Cortex of kidney (tissue), 1 donor: ENCODE measurements at places on chromosomes 11 and 22.

GRCh38 chr11:45189230-45189629 is 42.8 kb downstream of the PRDM11 start:
- DNase-seq = no peak

GRCh38 chr11:108131993-108132392 is 10.6 kb downstream of the ACAT1 start:
- no peak for DNase-seq

- DNase-seq = no peak
Measured at GRCh38 chr11:15907806-15908205, 448.5 kb downstream of the SOX6 start.

DNA sequence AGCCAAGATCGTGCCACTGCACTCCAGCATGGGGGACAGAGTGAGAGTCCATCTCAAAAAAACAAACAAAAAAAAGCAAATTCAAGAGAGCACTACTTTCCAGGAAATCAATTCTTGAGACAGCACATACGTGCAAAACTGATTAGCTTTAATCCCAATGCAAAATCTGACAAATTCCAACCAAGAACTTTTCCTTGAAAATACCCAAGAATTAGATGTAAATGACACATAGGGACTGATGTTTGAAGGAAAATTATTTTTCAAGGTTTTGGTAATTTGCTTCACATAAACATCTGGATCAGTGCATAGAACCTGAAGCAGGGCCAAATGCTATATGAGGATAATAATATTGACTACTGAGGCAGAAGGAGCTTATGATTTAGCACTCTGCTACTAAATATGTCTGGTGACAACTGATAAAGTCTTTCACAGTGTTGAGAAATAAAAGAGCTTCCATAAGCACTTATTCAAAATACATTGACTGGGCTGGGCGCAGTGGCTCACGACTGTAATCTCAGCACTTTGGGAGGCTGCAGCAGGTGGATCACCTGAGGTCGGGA is 8.8 kb downstream of the MAJIN start:
- DNase-seq = no peak

DNA sequence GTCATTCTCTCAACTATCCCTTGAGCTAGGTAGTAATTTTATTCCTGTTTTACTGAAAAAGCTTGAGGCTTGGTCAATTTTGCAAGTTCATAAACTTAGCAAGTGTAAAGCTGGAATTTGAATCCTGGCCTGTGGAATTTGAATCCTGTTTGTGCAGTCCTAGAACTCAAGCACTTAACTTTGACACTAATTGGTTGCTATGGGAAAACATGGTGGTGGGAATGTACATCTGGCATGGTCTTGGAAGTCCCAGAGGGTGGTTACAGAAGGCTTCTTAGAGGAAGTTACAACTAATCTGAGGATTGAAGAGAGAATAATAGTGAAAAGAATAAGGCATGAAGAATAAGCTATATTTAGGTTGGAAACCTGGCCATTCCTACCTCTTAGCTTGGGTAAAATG is 66.5 kb upstream of the LIN7C start:
- DNase-seq = no peak

GRCh38 chr11:29309992-29310391 is 706.8 kb downstream of the KCNA4 start:
- DNase-seq = no peak

- no peak for DNase-seq
Measured at GRCh38 chr11:13355191-13355590, 77.6 kb downstream of the BMAL1 start.

- no peak for DNase-seq
Measured at GRCh38 chr11:45745065-45745811, 59.7 kb upstream of the SLC35C1 start.

- DNase-seq = no peak
Measured at GRCh38 chr11:117430293-117430955, 102.8 kb downstream of the CEP164 start.

GRCh38 chr11:124211321-124211720 is 28.2 kb downstream of the OR10D3 start:
- DNase-seq = no peak

- DNase-seq = no peak
Measured at GRCh38 chr11:285894-286220, 3.1 kb upstream of the PGGHG start.

DNA sequence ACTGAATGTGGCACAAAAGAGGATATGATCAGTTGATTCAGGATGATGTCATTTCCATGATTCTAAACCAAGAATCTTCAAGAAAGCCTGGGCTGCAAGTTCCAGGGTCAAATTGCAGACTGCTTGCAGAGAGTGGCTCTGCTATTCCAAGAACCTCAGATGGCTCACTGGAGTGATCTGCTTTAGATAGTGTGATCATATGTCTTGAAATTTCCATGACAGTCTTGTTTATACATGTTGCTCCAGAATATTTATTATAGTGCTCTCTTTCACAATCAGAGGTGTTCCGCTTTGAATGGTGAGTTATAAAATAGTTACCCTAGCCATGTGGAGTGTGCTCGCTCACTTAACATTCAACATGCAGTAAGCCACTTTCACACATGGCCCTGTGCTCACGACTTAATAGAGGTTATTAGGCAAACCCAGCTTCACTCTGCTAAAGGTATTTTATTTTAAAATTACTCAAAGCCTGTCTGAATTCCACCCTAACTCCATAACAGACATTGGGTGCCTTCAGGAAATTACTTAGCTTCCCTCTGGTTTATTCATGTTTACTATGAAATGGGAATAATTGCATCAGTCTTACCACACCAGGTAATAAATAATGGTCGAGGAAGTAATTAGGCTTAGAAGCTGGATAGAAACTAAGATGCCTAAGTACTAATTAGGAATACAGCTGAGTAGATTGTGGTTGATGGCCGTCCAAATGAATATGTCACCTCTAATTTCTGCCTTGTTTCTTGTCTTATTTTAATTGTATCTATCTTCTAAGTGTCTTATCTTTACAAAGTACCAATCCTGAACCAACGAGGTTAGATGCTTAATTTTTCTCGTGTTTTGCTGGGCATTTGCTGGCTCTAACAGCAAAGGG is 187.9 kb downstream of the ETS1 start:
- no peak for DNase-seq

GRCh38 chr22:23533771-23534191 is 46.3 kb downstream of the IGLL1 start:
- DNase-seq = no peak
